ENCODE measurements at places on chromosomes 1 and 21.

- DNase-seq = no peak
These were observed 403 bp downstream of the CCNL2 start for GRCh38 chr1:1398677-1399186.

DNA sequence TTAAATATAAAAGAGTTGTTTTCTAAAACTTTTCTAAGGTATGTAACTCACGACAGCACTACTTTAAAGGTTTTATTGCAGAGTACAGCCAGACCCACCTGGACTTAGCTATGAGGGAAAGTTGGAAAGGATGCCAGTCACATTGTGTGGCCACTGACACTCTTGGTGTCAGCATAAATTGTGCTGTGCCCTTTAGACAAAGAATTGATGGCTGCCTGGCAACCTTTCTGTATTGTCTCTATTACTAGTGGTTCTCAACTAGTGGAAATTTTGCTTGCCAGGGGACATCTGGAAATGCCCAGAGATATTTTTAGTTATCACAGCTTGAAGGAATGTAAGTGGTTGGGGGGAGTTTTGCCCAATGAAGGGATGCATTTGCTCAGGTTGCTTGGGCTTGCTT, 117.5 kb upstream of the APP start:
- DNase-seq = no peak

DNA sequence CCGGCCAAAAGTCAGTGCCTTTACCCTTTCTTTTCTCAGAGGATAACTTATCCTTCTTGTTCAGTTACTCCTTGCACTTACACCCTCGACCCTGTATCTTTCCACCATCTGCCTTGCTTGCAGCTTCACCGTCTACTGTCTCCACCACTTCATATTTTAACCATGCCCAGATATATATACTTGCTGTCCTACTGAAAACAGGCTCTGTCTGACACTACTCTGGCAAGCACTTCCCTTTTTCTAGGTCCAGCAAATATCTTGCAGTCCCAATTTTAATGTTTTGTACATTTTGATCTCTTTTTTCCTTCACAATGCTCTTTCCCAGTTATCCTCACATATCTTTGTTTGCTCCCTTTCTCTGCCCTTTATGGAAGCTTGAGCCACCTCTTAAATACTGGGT, 308.6 kb downstream of the TPR start:
- DNase-seq = no peak

- no peak for DNase-seq
These were observed 105.0 kb downstream of the FNBP1L start for GRCh38 chr1:93552741-93553455.

DNA sequence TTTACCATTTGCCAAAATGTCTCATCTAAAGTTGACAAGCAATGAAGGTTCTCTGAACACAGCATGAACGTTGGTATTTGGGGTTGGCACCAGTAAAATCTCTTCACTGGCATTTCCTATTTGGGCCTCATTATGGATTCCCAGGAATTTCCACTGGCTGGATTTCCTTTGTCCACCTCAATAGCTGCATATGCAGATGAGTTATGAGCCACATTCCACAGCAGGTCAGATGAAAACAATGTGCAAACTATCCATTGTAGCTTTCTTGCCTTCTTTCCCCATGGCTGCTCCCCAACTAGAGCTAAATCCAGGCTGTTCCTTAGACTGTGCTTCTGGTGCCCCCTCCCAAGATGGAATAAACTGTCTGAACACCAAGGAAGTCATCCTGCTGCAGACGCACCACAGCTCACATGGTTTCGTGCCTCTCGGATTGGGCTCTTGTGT, 168.1 kb upstream of the FGGY start:
- DNase-seq = no peak

- DNase-seq = no peak
These were observed 3.3 kb upstream of the FMOD start for GRCh38 chr1:203354246-203354645.

DNA sequence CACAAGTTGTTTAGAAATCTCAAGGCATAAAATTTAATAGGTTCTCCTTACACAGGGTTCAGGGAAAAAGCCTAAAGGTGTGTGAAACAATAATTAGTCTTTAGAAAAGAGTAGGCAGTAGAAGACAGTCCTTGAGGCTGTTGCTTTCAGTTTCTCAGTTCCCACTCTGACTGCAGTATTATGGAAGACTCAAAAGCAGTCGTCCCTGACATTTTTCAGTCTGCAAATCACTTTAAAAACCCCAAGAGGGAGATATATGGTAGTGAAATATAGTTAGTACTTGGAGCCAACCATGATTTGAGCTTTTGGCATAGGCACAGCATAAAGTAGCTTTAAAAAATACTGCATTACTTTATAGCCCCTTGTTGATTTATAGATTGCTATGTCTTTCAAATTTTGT, 299.7 kb downstream of the OLFM3 start:
- DNase-seq = no peak

All from stimulated activated CD8-positive, alpha-beta memory T cell treated with anti-CD3 and anti-CD28 coated beads, Interleukin-7, amount 100 ng/mL, for 1 hour (primary cell).